Spinal cord (tissue), 10 donors: ENCODE measurements at places on chromosomes 7 and 10. TPM values are rescaled to one million over a fixed set of nuclear protein-coding genes. Genes with fewer than 3 reads are reported as not detected.
A peak's percentile ranks its signal among the peaks of the same experiment; 100 is the strongest.

PTPRZ1 gene
- 511 TPM for polyA plus RNA-seq

SFMBT2 gene
- 15.3 TPM for polyA plus RNA-seq

EPHB6 gene
- 54.6 TPM for polyA plus RNA-seq

GRCh38 chr7:91940171-91940570 is 491 bp upstream of the AKAP9 start:
- DNase-seq: peak; percentile 59

IGFBP3 gene
- 17.8 TPM for polyA plus RNA-seq

CD36 gene
- polyA plus RNA-seq: 24.7 TPM

HMX2 gene
- polyA plus RNA-seq: 0.09 TPM

SRPK2 gene
- 112 TPM for polyA plus RNA-seq

DNA sequence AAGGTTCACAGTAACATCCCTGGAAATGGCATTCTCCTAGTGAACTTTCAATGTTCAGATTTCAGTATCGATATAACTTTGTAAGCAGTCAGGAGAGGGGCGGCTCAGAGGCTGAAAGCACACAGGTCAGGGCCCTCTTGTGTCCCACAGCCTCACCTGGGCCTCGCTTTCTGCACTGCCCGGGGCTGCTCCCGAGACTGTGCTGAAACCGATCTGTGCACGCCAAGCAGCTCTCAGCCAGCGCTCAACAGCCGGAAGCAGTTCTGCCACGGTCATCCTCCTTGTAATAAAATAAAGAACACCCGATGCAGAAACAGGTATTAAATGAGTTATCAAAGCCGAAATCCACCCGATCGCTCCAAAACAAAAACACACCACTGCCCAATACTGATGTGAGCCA is 106.0 kb downstream of the DIP2C start:
- DNase-seq: no peak

CHAT gene
- polyA plus RNA-seq: 1.8 TPM

DNA sequence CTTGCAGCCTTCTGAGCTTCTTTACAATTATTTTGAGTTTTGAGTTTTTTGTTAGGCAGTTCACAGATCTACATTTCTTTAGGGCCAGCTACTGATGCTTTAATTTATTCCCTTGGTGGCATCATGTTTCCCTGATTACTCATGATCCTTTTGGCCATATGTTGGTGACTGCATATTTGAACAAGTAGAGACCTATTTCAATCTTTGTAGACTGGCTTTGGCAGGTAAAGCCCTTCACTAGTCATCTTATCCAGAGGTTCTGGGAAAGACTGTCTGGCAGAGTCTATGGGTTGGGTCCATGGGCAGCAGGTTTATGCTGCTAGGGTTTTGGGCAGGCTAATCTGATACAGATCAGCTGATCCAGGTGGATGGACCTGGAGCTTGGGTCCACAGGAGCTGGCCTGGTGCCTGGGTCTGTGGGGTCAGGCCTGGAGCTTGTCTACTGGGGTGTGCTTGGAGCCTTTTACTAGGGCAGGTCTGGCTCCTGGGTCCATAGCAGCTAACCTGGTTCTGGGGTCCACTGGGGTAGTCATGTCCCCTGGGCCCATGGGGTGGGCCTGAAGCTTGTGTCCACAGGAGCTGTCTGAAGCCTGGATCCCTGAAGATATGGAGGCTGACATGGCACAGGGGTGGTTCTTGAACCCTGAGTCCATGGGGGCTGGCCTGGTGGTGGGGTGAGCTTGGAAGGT is 72.7 kb downstream of the GPR85 start:
- DNase-seq: no peak

DNA sequence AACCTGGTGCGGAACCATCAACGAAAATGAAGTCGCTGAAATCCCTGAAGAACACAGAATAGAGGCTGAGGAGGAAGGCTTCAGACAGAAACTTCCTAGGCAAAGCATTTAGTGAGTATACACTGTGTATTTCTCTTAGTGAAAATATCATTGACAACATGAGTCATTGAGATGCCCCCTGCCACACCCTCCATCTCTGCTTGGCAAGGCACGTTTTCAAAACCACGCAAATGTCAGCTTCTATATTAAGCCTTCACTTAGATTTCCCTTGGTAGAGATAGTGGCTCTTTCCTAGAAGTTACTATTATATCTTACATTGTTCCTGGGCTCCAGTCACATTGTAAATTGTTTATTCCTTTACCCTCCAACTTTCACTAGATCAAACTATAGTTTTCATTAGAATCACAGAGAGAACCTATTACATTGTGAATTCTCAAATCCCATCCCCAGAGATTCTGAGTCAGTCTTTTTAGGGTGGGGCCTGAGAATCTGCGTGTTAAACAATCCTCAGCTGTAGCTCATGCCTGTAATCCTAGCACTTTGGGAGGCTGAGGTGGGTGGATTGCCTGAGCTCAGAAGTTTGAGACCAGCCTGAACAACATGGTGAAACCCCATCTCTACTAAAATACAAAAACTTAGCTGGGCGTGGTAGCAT is 4.6 kb upstream of the SKAP2 start:
- no peak for DNase-seq

- DNase-seq: no peak
Measured at GRCh38 chr7:74219416-74219815, 9.6 kb downstream of the LAT2 start.

DNA sequence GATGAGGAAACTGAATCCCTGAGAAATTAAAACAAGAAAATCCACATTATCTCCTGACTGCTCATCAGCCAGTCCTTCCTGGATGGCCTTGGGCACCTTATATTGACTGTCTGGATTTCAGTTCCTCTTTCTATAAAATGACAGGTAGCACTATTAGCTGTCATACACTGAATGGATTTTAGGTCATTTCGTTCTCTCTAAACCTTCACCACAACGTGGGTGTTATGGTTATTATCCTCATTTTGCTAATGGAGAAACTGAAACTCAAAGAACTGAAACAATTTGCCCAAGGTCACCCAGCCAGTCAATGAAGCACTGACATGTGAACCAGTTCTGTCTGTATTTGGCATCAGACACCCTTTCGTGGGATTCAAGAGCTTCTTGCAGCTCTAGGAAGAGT is 193.8 kb downstream of the CYP26A1 start:
- no peak for DNase-seq

DNA sequence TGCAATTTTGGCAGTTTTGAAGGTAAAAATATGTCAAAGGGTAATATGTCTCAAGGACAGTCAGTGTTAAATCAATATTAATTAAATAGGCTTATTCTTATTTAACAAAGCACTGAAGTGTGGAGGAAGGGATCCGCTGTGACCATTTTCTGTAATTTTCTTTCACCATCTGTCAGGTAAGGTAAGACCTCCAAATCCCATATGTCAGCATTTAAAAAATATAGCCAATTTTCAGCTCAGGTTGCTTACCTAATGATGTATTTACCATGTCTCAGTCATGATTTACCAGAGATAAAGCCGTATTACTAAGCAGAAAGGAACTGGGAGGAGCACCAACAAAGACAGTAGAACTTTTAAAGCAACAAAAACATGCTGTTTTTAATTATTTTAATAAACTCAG is 683.9 kb downstream of the CCSER2 start:
- no peak for DNase-seq

CYP3A7 gene
- 0.66 TPM for polyA plus RNA-seq

LIPF gene
- not detected for polyA plus RNA-seq

UNC5B gene
- polyA plus RNA-seq: 23.8 TPM

- DNase-seq: no peak
Measured at GRCh38 chr10:68082872-68083271, 7.8 kb upstream of the HERC4 start.

CTAGE8 gene
- 0.30 TPM for polyA plus RNA-seq

DLX6 gene
- not detected for polyA plus RNA-seq

DNA sequence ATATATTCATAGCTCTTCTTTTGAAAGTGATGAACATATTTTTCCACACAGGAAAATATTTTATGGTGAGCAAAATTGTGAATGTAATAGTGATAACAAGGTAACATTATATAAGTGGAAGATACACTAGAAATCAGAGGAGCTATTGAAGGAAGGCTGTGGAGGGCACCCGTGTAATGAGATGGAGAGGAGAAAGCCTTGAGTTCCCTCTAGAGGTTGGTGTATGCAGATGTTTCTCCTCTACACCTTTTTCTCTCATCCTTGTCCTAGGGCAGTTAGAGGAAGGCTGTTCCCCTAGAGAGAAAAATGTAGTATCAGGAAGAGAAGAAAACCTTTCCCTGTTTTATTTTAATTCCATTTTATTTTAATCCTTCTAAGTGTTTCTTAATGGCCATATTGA is 54.6 kb upstream of the NRG3 start:
- DNase-seq: no peak

HABP2 gene
- polyA plus RNA-seq: 0.17 TPM

- no peak for DNase-seq
Measured at GRCh38 chr10:79586933-79587332, 23.8 kb upstream of the SFTPA1 start.

GRCh38 chr7:139563856-139564255 is 40.4 kb downstream of the CLEC2L start:
- no peak for DNase-seq

- no peak for DNase-seq
Measured at GRCh38 chr10:85851934-85852333, 514.7 kb downstream of the GRID1 start.

FBXO24 gene
- polyA plus RNA-seq: 2.6 TPM

GRCh38 chr7:2896131-2896530 is 52.0 kb upstream of the GNA12 start:
- no peak for DNase-seq

AGBL3 gene
- polyA plus RNA-seq: 8.3 TPM
